ENCODE measurements at places on chromosomes 7 and 10.

GRCh38 chr10:105592468-105592867, 951.4 kb downstream of the SORCS3 start:
- DNase-seq = no peak

DNA sequence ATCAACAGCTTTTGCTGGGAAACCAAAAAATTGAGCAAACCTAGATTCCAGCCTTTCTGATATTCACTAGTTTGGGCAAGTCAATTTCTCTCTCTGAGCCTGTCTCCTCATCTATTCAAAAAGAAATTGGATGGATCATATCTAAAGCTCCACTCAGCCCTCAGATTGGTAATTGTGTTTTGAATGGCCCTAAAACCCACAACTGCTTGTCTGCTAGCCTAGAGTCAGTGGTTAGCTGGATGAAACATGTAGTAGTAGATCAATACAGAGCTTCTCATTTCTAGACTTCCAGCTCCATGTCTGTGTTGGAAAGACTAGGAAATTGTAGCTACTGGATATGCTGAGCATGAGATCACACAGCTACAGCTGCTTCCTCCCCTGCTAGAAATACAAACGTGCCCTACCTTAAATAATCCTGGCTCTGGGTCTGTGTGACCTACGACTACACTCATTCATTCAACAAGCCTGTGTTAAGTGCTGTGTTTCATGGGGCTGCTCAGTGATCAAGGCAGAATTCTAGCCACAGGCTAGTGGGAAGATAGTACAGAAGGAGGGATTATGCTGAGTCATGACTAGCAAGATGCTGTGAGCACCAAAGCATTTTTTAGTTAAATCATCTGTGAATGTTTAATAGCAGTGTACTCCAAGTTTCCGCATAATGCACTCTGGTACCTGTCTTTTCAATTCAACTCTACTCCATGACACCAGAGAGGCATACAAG, 15.7 kb downstream of the DNTT start:
- DNase-seq = no peak

- DNase-seq = no peak
Observed at GRCh38 chr10:44385026-44385695, at the start of gene CXCL12. CXCL12 (minus strand) TSS chr10:44385097; CDS start chr10:44385005, 92 bp downstream.

GRCh38 chr7:19869979-19870378, 96.6 kb upstream of the TMEM196 start:
- DNase-seq = no peak

DNA sequence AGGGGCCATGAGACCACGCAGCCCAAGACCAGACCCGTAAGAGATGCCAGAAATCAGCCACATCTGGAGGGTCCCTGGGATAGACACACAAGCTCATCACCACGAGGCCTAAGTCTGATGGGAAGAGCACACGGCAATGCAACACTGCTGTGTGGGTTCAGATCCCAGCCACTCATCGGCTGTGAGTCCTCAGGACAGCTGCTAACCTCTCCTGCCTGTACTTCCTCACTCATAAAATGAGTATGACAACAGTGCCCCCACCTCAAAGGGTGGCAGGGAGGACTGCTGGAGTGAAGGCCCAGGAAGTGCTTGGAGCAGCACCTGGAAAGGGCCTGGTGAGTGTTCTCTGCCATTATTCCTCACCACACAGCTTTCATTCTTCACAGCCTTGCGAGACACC, 60.9 kb downstream of the MAD1L1 start:
- DNase-seq = no peak

- no peak for DNase-seq
Observed at GRCh38 chr7:107253599-107253998, 84.8 kb downstream of the HBP1 start.

GRCh38 chr7:82017334-82017943, 247.6 kb upstream of the HGF start:
- DNase-seq = no peak

- DNase-seq = no peak
Observed at GRCh38 chr10:22742678-22743077, 28.3 kb upstream of the PIP4K2A start.

GRCh38 chr10:129941199-129942018, 22.7 kb downstream of the EBF3 start:
- DNase-seq = no peak

GRCh38 chr7:89377219-89377618, 581.7 kb upstream of the TEX47 start:
- DNase-seq = no peak

DNA sequence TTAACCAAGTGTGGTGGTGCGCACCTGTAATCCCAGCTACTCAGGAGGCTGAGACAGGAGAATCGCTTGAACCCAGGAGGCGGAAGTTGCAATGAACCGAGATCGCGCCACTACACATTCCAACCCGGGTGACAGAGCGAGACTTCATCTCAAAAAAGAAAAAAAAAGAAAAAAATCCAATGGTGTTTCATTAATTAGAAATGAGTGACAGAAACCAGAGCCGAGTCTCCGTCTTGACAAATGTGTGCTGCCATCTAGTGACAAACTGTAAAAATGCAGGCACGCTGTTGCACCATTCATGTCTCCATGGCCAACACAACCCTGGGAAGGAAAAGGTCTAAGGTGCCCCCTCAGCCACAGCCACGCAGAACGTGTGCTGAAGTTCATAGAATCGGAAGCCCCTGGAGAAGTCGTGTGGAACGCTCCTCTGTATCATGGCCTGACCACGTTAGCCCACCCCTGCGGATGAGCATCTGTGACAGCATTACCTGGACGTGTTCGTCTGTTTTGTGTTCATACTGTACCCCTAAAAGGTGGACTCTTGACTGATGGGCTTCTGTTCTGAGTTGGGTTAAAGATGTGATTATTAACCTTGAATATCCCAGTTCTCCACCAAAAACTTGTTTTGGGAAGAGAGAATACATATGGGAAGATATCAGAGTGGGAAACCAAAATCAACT, 94.9 kb downstream of the LYZL2 start:
- peak; percentile 20 for DNase-seq

GRCh38 chr10:21692916-21693315, 158.9 kb downstream of the MLLT10 start:
- DNase-seq = no peak

GRCh38 chr10:66917104-66917503, 8.7 kb upstream of the LRRTM3 start:
- DNase-seq = no peak

- DNase-seq = no peak
Observed at GRCh38 chr10:33901166-33901565, 566.7 kb upstream of the NRP1 start.

DNA sequence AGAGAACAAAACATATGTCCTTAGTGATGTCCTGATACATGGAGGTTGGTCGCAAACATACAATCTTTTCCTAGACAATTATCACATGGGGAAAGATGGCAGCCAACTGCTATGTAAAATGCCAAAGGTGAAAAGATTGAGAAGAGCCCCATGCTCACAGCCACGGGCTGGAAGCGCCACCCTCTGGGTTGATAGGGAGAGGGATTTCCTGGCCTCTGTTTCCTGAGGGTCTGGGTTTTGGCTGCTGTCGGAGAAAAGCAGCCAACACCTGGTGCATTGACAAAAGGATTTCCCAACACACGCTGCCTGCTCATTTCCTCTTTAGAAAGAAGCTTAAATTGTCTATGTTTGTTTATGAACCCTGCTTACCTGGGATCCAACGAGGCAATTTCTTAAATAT, 43.8 kb downstream of the ITIH5 start:
- no peak for DNase-seq
